ENCODE measurements at places on chromosomes 5 and 9.

GRCh38 chr5:50958852-50959457 lies 292.5 kb downstream of the PARP8 start:
- DNase-seq, result no peak

DNA sequence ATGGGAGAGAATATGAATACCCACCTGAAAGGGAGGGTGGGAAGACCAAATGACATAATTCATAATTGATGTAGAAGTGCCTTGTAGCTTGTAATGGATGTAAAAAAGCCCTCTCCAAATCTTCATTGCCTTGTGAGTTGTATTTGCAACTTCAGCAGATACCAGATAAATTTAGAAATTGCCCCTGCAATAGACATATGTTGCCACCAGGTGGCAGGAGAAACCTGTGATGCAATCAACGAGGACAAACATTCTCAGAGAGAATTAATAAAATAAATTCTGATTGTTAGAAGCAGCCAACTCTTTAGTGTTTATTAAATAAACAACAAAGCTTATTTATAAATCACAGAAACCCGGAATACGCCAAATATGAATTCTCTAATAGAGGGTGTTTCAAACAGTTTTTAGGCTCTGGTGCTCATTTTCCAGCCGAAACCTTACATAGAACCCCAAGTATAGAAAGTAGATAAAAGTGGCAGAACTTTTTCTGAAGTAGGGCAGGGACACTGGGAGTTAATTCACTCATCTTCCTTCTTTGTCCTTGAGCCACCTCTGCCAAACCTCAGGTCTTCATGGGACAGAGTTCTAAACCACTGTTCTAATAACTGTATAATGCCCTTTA lies 147.8 kb downstream of the TMEM38B start:
- DNase-seq, result no peak

DNA sequence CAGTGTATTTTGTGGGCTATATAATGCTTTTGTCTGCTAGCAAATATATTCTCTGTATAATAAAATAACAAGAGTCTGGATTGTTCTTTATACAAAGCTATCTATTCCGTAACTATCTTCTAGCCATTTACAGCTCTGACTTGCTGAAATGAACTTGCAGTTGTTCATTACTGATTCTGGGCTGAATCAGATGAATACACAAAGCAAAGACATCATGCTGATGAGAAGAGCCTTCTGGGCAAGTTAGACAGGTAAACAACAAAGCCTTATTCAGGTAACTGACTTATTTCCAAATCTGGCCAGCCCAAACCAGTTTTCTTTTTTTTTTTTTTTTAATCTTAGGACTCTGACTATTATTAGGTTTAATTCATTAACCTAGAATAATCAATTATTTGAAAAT lies 255.5 kb downstream of the KIAA0825 start:
- no peak for DNase-seq

DNA sequence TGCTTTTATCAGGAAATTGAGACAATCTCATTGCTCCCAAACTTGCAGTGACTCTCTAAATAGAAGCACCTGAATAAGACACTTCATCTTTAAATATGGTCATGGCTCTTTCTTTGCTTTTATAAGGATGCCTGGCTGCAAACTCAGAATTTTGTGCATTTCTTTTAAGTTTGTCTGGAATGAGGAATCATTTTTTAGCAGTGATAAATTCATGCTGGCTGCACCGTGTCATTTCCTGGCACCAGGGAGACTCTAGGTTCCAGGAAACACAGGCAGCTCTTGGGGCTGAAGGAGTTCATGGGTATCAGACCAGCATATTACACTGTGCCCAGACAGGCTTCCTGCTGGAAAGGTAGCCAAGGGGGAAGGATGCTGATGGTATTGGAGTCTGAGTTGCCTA lies 109.9 kb downstream of the NUDT12 start:
- DNase-seq, result no peak

DNA sequence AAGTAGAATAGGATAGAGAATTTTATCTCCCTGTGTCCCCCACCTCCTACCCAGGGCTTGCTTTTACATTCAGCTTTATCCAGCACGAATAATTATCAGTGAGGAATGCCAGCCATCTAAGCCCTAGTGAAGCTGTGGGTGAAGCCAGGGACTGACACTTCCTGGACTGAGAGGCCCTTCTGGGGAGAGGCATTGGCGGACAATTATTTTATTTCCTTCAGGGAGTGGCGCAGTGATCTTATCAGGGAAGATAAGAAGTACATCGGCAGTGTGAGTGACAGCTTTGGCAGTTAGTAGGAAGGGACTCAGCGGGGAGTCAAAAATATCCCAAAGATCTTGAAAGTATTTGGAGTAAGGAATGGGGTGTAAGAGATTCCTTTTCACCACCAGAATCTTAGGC lies 34.9 kb upstream of the RPS23 start:
- no peak for DNase-seq

DNA sequence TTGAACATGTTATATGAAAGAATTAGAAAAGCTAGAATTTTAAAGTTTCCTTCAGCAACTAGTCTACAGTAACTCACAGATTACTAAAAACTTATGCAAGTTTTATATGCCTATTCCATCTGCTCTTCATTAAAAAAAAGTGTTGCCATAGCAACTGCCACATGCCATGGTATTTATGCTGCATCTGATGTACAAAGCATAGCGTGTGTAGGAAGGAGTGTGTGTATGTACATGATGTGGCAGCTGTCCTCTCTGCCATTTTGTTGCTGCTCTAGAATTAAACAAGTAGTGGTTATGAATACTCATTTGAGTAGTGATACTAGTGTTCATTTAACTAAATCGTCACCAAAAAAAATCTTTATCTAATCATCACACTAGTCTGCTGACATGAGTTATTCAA lies 593.5 kb downstream of the CETN3 start:
- DNase-seq, result no peak

- no peak for DNase-seq
Observed at GRCh38 chr9:8571643-8572042, 772.1 kb upstream of the DMAC1 start.

- DNase-seq, result no peak
Observed at GRCh38 chr9:108530141-108530540, 325.6 kb downstream of the ACTL7B start.

DNA sequence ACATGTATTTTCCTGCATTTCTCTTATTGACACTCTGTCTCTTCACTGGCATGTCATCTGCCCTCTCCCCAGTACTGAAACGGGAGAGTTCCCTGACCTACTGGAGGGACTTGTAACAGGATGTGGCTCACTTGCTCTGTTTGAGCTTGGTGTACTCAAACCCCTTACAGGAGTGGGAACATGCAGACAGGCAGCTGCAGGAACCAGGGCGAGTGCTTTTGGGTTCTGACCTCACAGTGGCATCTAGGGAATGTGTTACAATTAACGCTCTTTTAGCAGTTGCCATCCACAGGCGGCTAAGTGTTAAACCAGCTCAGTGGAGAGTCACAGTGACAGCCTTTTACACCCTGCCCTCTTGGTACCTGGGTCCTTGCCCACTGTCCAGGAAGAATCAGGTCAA lies 300.3 kb upstream of the GRAMD2B start:
- DNase-seq, result no peak

DNA sequence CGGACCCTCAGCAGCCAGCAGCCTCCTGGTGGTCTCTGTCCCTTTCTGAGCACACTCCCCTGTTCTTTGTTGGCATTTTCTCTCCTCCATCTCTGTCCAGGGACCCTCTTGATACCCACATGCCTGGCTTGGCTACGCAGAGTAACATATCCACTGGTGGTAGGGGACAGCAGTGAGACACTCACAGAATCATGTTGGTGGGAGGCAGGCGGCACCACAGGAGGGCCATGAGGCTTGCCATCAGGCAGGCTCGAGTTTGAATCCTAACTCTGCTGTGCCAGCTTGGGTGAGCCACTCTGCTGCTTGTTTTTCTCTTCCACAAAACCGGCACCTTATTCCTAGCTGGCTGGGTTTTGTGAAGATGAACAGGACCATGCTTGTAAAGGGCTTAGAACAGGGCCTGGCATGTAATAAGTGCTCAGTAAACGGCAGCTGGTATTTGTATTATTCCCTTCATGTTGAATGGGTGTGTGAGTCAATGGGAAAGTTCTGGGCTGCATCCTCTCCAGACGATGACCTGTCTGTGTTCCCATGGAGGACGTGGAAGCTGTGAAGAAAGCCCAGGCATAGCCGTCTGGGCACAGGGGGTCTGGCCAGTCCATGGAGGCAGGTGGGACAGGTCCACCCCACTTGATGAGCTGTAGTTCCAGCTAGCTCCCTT lies 2.3 kb downstream of the COL27A1 start:
- no peak for DNase-seq

DNA sequence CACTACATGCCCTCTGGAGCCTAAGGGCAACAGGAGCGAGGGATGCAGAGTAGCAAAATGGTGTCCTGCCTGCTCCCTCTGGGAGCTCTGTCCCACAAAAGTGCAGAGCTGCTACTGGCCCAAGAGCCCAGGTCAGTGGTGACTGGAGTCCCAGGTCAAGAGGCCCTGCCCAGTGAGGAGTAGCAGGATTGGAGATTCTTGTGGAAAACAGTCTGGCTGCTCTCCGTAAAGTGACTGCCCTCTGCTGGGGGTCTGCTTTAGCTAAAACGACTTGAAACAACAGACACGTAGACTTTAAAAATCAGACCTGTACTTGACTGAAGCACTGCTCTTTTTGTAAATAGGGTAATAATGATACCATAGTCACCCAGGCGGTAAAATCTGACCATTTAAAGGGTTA lies 917.0 kb downstream of the MAT2B start:
- DNase-seq, result no peak

- no peak for DNase-seq
Observed at GRCh38 chr9:91837981-91838731, 111.9 kb downstream of the ROR2 start.

DNA sequence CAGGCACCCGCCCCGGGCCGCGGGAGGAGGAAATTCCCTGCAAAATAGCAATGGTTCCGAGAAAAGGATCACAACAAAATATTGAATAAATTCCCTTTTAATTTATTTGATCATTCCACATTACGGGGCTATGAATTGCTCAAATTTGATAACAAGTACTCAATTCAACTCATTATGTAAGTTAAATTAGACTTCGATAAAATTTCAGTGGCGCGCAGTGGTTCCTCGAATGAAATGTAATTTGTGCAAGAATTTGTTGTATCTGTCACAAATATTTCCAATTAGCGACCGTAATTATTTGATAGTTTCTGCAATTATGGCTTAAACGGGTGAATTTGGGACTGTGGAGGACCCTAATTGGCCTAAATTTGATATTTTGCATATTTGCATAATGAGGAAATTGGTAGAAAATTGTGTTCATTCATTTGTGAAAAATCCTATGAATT lies 76.0 kb upstream of the TBCA start:
- DNase-seq, result no peak

DNA sequence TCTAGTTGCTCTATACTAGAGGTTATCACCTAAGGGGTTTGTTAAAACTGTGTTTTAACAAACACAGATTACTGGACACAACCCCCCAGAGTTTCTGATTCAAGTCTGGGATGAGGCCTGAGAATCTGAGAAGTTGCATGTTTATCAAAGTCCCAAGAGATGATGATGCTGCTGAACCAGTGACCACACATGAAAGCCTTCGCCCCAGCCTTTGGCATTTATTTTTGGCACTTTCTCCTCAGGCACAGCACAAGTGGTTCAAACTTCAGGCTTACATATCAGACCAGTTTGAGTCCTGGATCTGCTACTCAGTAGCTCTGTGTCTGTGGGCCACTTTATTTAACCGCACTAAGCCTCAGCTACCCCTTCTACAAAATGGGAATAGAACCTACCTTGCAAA lies 407.2 kb upstream of the PIK3R1 start:
- no peak for DNase-seq

DNA sequence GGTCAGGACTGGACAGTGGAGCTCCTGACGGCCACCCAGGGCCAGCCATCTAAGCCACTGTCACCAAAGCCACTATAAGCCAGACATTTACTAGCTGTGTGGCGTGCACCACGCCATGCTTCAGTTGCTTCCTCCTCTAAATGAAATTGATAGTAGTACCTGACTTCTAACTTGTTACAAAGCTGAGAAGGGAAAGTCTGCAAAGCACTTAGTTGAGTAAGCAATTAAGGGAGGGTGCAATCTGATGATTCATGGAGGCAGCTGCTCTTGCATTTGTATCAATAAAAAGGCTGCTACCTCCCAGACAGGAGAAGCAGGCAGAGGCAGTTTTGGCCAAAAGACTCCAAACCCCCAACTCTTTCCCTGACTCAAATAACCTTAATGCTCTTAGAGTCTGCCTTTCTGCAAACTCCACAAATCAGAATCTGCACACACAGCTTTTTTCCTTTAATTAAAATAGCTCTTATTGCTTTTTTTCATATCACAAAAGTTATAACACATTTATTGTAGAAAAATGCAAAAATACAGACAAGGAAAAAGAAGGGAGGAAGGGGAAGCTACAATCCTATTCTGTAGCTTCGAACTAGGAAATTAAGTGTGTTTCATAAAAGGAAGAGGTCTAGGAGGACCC lies 19.3 kb upstream of the RAPGEF1 start:
- DNase-seq, result no peak

- no peak for DNase-seq
Observed at GRCh38 chr5:1930880-1931603, 48.3 kb upstream of the IRX4 start.

DNA sequence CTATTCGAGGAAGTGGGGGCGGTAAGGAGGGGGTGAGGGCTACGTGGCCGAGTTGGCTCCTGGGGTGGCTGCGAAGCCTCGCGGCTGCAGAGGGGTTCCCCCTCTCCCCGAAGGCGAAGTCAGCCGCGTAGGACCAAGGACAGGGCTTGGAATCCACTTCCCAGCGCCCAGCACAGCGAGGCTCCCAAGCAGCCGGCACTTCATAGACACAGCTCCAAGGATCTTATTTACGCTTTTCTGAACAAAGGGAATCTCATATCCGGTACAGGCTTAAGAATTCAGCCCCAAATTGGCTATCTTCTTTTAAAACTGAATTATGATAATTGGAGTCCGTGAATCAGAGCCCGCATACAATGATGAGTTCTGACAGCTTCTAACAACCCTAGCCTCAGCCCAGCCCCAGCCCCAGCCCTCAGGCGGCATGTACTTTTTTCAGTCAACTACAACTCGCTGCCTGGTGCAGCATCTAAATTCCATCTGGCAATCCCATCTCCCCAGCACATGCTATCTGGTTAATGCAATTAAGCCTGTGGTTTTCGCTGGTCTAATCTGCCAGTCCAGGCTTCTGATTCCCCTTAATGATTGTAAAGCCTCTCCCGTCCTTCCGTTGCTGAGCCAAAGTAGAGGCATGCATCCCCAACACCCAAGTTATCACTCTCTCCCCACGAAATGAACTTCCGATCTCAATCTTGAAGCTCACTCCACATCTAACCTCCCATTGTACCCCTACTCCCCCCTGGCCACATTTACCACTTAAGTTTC lies 1.0 kb downstream of the ELAVL2 start:
- no peak for DNase-seq

DNA sequence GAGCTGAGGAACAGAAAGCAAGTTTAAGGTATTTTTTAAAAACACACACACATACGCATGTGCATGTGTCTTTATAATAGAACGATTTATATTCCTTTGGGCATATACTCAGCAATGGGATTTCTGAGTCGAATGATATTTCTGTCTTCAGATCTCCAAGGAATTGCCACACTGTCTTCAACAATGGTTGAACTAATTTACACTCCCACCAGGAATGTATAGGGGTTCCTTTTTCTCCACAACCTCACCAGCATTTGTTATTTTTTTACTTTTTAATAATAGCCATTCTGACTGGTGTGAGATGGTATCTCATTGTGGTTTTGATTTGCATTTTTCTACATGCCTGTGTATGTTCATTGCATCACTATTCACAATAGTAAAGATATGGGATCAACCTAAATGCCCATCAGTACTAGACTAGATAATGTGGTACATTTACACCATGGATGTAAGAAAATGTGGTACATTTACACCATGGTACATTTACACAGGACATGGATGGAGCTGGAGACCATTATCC lies 60.3 kb upstream of the MAP3K1 start:
- DNase-seq, result no peak
